ENCODE measurements at places on chromosomes 16 and 17.

DNA sequence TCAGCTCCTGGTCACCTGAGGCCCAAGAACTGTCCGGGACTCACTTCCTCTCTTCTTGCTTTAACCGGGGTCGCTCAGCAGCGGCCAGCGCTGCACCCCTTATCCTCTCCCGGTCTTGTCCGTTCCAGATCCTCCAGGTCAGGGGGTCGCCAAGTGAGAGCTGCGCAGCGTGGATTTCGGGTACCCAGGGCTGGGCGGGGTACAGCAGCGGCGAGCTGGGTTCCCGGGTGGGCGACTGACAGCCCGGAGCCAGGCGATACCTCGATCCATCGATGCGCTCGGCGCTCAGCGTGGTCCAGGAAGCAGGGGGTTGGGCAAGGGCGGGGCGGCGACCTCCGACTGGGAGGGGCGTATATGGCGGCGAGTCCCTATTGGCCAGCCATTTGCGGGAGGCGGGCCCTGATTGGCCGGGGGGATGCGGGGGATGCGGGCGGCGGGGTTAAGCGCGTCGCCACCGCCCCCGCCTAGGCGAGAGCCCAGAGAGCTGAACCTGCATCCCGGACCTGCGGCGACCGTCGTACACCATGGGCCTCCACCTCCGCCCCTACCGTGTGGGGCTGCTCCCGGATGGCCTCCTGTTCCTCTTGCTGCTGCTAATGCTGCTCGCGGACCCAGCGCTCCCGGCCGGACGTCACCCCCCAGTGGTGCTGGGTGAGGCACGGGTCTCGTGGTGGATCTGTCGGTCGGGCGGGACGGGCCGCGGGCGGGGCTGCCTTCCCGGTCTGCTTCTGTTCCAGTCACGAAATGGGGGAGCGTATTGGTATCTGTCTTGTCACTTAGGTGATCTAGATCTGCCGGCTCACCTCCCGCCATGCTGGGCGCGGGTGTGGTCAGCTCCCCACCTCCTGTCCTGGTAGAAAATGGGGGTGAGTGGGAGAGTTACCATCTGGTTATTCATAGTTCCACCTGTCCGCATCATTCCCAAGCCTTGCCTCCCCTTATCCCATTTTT is at the start of gene PLA2G15:
Gene PLA2G15 (plus strand): TSS at position 471 of the 951 bp plus-strand sequence. CDS start 54 bp downstream, at position 525.
- peak; percentile 92 for DNase-seq

GRCh38 chr17:42429726-42430447 is 6.8 kb upstream of the CAVIN1 start:
- DNase-seq = no peak

GRCh38 chr17:50679008-50679544 is 28.6 kb downstream of the ANKRD40 start:
- no peak for DNase-seq

DNA sequence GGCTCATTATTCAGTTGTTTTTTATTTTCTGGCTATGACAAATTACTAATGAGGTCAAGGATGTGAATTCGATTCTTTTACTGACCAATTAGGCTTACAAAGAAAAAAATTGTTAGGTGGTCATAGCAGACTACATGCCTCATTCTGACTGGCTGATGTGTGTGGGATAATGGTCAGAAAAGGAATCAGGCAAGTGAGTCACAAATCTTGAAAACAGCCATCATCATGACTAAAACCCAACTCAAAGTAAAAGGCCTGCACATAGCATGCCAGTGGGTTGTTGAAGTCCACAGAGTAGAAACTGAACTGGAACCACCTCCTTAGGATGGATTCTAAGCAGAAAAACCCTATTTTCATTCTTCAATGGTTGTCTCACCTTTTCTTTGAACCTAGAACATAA is 8.6 kb downstream of the RPGRIP1L start:
- no peak for DNase-seq

- DNase-seq = no peak
Observed at GRCh38 chr17:41781404-41782110, 5.0 kb downstream of the JUP start.

DNA sequence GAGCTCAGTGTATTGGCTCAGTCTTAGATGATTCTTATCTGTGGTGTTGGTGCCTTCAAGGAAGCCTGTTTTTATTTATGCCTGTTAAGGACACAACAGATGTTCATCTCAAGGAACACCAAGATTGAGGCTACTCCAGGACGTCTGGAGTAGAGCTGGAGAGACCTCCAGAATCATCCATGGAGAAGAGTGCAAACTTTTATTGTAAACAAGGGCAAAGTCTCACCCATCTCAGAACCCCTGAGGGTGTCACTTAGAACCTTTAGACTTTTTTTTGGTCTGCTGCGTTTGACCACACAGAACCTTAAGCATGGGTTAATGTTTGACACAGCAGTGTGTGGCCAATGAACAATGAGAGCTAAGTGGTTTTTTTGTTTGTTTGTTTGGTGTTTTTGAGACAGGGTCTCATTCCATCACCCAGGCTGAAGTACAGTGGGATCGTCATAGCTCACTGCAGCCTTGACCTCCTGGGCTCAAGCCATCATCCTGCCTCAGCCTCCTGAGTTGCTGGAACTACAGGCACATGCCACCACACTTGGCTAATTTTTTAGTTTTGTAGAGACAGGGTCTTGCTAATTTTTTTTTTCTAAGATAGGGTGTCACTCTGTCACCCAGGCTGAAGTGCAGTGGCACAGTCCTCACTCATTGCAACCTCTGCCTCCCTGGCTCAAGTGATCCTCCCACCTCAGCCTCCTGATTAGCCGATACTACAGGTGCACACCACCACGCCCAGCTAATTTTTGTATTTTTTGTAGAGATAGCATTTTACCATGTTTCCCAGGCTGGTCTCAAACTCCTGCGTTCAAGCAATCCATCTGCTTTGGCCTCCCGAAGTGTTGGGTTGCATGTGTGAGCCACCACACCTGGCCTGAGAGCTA is 16.3 kb downstream of the SLC47A1 start:
- peak; percentile 22 for DNase-seq

DNA sequence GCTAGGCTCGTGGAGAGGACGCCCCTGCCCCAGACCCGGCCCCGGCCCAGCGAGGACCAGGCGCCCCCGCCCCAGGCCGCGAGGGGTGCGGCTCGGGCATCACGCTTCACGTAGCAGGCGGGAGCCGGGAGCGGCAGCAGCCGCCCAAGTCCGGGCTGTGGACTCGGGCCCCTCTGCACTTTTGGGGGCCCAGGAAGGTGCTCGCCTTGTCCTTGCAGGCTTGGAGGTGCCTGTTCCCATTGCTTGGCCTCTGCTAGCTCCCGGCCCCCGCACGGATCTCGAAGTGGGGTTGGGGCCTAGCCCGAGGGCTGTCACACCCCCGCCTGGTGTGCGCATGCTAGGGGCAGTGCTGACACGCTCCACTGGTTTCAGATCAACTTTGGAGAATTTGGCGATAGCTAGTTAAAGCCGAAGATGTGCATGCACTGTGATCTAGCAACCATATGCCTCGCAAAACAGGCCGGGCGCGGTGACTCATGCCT is 55.7 kb downstream of the WSB1 start:
- no peak for DNase-seq
